T-helper 17 cell (primary cell): ENCODE measurements at places on chromosomes 7 and 10. TPM values are rescaled to one million over a fixed set of nuclear protein-coding genes. Genes with fewer than 3 reads are reported as not detected.

- DNase-seq: no peak
Measured at GRCh38 chr7:46035166-46035565, 114.1 kb upstream of the IGFBP3 start.

DNA sequence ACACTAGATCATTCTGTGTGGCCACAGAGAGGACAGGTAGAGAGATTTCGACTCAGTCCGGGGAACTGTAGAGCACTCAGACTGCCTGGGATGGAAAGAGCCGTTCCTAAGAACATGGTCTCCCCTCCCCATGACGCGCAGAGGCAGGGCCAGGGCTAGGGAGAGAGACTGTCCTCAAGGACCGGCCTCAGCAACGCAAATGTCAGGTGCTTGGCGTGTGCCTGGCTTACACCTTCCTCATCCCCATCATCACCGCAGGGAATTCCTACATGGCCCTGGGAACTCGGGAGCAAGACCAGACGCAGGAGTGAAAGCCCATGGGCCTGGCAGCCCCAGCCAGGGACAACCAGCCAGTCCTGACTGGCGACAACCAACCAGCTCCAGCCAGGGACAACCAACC, 55.6 kb downstream of the PROSER2 start:
- no peak for DNase-seq

The OPN4 gene
- not detected for total RNA-seq

- DNase-seq: no peak
Measured at GRCh38 chr7:33044401-33044718, 18.2 kb downstream of the NT5C3A start.

GRCh38 chr7:148266795-148267194, 323.8 kb upstream of the C7orf33 start:
- DNase-seq: no peak

GRCh38 chr7:81407094-81407493, 362.8 kb downstream of the HGF start:
- no peak for DNase-seq

The TMEM273 gene
- 39.6 TPM for total RNA-seq

DNA sequence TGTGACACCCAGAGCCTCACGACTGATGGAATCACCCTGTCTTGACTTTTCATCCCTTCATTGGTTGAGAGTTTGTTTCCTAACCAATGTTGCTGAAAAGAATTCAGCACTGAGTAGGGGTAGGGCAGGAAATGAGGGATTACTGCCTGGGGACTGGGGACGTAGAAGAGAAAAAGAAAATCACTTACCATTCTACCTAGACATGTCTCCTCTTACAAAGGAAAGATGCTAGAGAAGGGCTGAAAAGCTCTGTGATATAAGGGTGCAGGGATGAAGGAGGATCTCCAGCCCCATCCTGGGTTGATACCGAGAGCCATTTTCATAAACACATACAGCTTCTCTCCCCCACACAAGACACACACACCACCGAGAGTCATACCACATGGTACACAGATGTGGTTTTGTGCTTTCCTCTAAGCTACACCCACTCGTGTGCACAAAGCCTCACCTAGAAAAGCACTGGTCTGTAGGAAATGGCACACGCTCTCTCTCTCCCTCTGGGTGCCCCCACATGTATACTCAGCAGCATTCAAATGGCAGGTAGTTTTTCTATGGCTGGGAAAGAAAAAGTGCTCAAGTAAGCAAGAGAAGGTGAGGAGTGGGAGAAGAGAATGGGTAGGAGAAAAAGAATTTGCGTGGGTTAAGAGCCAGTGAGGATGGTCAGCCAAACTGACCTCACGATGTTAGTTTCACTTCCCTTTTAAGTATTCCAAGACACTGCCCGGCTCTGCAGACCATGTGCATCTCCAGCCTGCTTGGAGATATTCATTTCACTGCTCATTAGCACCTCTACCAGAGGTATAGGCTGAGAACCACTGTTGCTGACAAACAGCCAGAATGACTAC, 85.8 kb downstream of the CALD1 start:
- no peak for DNase-seq

The SLC26A5 gene
- total RNA-seq: not detected

The WEE2 gene
- not detected for total RNA-seq

The NME8 gene
- total RNA-seq: not detected

- no peak for DNase-seq
Measured at GRCh38 chr7:129144834-129145668, 544 bp downstream of the TSPAN33 start.

- no peak for DNase-seq
Measured at GRCh38 chr10:23436983-23437382, 1.9 kb upstream of the OTUD1 start.

- DNase-seq: no peak
Measured at GRCh38 chr10:113103131-113103840, 153.2 kb downstream of the TCF7L2 start.

The DRGX gene
- total RNA-seq: not detected

GRCh38 chr7:135189221-135189662, 18.7 kb upstream of the CYREN start:
- DNase-seq: no peak

The TLX1 gene
- not detected for total RNA-seq

The HPS6 gene
- 12.4 TPM for total RNA-seq

The AOAH gene
- 2.6 TPM for total RNA-seq

The CCM2 gene
- 83.0 TPM for total RNA-seq

The AGAP4 gene
- 20.9 TPM for total RNA-seq

- no peak for DNase-seq
Measured at GRCh38 chr10:103720328-103720963, 134.9 kb downstream of the SH3PXD2A start.

DNA sequence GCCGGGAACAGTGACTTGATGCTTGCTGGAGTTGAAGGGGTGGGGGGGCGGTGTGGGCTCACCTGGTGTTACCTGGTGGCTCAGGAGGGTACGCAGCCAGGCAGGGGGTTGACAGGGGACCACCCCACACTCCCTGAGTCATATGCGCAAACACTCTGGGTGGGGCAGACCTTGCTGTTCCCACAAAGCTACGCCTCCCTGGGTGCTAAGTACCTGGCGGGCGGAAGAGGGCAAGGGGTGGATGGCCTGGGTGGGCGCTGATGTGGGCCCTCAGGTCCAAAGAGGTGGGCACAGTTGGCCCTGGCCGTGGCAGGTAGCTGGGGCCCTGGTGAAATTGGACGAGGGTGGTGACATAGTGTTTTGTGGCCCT, 13.9 kb downstream of the STX1A start:
- no peak for DNase-seq

GRCh38 chr7:91034459-91035368, 229.5 kb upstream of the FZD1 start:
- no peak for DNase-seq

The FAM25G gene
- not detected for total RNA-seq

- DNase-seq: no peak
Measured at GRCh38 chr7:106196460-106197021, 84.4 kb upstream of the SYPL1 start.

DNA sequence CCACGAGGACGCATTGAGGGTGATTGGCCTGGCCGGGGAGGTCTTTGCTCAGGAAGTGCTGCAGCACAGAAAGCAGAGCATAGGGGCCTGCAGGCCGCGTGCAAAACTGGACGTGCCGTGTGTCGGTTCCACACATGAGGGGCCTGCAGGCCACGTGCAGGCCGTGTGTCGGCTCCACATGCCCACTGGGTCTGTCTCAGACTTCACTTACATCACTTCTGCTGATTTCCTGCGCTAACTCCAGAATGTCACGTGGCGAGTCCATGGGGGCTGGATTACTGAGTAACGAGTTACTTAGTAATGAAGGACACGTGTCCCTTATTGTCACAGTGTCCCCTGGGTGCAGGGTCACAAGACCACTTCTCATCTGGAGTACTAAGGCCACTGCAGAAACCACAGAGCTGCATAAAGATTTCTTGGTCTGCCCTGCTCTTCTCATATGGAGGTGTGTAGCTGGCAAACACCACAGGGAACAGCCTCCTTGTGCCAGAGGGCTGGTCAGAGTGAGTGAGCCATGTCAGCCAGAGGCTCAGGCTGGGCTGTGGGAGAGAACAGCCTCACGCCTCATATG, 60.8 kb downstream of the GDI2 start:
- no peak for DNase-seq

The LIPF gene
- not detected for total RNA-seq

- DNase-seq: no peak
Measured at GRCh38 chr7:154578336-154578735, 424.6 kb downstream of the PAXIP1 start.

GRCh38 chr7:16563281-16564022, 36.8 kb downstream of the LRRC72 start:
- no peak for DNase-seq

The DDIT4 gene
- total RNA-seq: 300 TPM

GRCh38 chr7:27910326-27910725, 170.4 kb downstream of the TAX1BP1 start:
- DNase-seq: no peak

DNA sequence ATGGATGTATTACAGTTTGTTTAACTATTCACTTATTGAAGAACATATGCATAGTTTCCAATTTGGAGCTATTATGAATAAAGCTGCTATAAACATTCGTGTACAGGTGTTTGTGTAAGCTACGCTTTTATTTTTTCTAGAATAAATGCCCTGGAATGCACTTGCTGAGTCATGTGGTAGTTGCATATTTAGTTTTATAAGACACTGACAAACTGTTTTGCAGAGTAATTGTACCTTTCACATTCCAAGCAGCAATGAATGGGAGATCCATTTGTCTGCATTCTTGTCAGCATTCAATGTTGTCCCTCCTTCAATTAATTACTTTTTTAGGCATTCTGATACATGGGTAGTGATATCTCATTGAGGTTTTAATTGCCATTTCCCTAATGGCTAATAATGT, 373.6 kb upstream of the GHITM start:
- DNase-seq: no peak

The CPVL gene
- 6.0 TPM for total RNA-seq

The CDNF gene
- total RNA-seq: 0.62 TPM

DNA sequence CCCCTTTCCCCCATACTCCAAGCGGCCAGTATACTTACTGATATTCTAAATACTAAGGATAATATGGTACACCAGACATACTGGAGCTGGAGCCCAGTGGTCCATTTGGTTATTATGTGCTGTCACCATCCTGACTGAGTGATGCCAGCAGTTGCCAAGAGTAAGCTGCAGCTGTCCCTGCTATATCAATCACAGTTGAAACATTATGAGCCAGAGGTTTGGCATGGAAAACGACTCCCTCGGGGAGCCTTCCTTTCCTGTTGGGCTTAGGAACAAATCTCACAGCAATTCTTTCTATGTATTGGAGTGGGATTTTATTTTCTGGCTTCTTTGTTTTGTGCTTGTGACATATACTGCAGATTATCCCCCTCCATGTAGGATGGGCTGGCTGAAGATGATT, 32.6 kb downstream of the STRIP2 start:
- no peak for DNase-seq

DNA sequence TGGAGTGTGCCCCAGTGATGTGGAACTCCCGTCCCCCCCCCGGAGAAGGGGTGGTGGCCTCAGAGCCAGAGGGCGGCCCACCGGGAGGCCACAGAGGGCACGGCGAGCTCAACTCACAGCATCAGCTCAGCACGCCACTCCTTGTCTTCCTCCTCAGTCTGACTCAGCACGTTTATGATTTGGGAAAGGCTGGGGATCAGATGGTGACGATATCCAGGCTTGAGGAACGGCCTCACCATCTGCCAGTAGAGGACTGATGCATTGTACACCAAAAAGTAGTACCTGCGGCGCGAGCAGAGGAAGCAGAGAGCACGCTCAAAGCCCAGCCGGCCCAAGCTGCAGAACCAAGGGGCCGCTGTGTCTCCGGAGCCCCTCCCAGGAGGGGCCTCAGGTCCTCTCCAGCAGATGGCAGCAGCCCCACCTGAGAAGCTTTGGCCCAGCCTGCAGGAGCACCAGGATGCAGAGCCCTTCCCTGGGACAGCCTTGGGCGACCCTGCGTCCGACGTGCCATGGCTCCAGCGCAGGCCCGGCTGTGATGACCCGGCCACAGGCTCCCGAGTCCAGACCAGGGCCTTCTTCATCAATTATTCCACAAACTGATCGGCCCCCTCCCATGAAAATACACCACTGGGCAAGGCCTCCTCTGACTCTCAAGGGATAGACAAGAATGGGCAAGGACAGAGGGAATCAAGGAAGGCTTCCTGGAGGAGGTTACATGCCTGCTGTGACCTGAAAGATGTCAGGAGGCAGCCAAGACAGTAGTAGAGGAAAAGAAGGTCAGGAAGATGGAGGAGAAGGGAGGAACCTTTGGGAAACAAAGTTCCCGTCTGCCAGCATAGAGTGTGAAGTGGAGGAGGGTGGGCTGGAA, 3.7 kb downstream of the CFAP46 start:
- DNase-seq: no peak

DNA sequence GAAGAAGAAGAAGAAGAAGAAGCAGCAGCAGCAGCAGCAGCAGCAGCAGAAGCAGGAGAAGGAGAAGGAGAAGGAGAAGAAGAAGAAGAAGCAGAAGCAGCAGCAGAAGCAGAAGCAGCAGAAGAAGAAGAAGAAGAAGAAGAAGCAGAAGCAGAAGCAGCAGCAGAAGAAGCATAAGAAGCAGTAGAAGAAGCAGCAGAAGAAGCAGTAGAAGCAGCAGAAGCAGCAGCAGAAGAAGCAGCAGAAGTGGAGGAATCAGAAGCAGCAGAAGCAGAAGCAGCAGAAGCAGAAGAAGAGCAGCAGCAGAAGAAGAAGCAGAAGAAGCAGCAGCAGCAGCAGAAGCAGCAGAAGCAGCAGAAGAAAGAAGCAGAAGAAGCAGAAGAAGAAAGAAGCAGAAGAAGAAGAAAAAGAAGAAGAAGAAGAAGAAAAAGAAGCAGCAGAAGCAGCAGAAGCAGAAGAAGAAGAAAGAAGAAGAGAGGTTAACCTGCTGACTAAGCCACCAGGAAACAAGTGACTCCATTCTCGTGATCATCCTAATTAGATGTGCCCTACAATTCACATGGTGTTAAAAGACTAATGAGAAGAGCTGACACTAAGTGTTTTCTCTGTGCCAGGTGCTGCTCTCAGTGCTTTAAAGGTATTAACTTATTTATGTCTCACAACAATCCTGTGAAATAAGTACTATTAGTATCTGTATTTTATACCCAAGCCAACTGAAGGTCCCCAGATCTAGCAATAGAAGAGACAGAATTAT, 11.6 kb downstream of the CDNF start:
- DNase-seq: no peak

GRCh38 chr10:3687510-3688081, 97.4 kb downstream of the KLF6 start:
- DNase-seq: no peak

DNA sequence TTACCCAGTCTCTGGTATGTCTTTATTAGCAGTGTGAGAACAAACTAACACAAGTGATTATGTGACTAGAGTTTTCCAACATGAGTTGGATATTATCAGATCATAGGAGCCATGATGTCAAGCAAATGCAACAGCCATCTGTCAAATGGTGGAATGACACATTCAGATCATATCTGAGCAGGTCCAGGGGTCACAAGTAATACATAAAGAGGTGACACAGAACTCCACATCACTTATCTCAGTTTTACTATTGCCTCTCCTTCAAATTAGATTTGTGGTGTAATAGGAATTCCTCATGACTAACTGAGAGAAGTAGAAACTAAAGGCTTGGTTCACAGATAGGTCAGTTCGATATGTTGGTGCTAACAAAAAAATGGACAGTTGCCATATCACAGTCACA, 12.2 kb upstream of the SAMD9L start:
- no peak for DNase-seq
